ENCODE measurements at places on chromosomes 5 and 9.
A peak's percentile ranks its signal among the peaks of the same experiment; 100 is the strongest.

DNA sequence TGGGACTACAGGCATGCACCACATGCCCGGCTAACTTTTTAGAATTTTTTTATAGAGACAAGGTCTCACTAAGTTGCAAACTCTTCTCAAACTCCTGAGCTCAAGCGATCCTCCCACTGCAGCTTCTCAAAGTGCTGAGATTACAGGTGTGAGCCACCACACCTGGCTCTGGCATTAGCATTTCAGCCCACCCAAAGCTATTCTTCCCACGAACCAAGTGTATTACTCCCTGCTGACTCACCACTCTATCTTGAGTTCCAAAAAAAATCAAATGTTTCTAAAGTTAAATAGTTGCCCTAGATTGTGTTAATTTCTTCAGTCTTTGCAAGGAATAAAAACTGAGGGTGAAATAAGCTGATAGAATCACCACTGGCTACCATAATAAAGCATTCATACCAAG lies 205.5 kb downstream of the ARRDC3 start:
- DNase-seq, result no peak

GRCh38 chr5:150503977-150504620 lies 3.8 kb upstream of the NDST1 start:
- DNase-seq, result no peak

GRCh38 chr9:107276966-107277710 lies 5.9 kb upstream of the RAD23B start:
- DNase-seq, result no peak

GRCh38 chr9:35814106-35814840 lies 569 bp downstream of the HINT2 start:
- peak; percentile 63 for DNase-seq

GRCh38 chr9:110047955-110048402 lies 160.0 kb downstream of the C9orf152 start:
- DNase-seq, result no peak

- no peak for DNase-seq
Observed at GRCh38 chr9:92408747-92409478, 4.5 kb upstream of the OGN start.

DNA sequence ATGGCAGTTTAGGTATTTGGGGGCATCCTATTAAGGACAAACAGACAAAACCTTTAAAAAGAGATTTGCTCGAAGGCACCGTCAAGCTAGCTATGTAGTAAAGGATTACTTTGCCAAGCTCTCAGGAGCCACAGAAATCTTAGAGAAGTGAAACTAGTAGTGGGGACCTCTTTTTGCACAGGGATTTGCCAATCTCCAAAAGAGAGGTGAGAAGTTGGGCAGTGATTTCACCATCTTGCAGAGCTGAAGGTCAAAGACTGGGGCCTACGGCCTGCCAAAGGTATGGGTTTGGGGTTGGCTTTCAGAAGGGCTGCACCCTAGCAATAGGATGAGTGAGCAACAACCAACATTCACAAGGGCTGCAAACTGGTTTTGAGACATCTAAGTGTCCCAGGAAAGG lies 1.6 kb upstream of the FCN1 start:
- no peak for DNase-seq

- DNase-seq, result no peak
Observed at GRCh38 chr5:37773809-37774208, 66.0 kb downstream of the GDNF start.

GRCh38 chr5:6544561-6544935 lies 88.3 kb downstream of the NSUN2 start:
- DNase-seq, result no peak

- DNase-seq, result no peak
Observed at GRCh38 chr5:35780236-35780635, 76.5 kb upstream of the IL7R start.

GRCh38 chr5:108093186-108093585 lies 288.7 kb downstream of the FBXL17 start:
- peak; percentile 4 for DNase-seq

DNA sequence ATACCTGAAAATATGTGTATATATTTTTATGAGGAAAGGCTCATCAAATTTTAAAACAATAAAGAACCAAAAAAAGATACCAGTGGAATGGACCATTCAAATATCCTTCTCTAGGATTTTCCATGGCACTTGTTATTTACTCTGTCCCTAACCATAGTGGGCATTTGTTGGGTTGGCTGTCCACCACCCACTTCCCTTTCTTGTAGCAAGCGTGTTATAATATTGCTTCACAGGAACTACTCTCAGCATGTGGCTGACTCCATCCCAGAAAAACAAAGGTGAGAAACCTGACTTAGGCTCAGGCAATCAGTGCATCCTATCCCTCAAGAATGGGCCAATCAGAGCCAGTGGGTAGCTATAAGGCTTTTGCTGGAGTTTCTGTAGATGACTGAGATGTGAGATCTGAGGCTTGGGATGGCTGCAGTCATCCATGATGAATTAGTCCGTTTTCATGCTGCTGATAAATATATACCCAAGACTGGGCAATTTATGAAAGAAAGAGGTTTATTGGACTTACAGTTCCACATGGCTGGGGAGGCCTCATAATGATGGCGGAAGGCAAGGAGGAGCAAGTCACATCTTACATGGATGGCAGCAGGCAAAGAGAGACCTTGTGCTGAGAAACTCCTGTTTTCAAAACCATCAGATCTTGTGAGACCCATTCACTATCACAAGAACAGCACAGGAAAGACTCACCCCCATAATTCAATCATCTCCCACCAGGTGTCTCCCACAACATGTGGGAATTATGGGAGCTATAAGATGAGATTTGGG lies 17.2 kb downstream of the C5orf63 start:
- DNase-seq, result no peak

DNA sequence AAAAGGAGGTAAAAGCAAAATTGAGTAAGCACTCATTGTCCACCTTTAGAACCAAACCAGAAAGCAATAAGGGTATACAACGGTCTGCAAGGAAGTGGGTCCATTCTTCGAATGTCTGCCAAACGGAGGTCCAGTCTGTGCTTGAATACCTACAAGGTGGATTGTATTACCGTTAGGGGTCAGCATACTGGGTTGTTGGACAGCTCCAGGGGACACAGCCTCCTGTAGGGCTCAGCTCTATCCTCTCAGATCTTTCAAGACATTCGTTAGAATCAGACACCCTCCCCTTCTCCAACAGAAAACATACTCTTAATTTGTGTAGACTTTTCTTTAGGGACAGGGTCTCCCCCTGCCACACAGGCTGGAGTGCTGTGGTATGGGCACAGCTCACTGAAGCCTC lies 5.5 kb downstream of the ASTN2 start:
- DNase-seq, result no peak

DNA sequence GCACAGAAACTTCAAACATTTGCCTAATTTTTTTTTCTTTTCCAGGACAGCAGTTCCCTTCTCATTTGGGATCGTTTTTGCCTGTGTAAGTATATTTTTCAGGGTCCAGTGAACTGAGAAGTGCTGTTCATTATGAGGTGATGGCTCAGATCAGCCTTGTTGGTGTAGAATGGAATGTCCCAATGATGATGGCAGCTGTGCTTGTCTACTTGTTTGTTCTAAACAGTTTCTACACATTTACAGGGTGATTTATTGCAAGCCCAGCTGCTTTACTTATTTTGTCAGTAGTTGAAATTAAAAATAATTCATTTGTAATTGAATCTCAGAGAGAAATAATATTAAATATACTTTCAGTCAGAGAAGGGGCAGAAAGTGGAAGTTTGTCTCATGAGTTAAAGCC lies 337.6 kb upstream of the SEMA6A start:
- no peak for DNase-seq

DNA sequence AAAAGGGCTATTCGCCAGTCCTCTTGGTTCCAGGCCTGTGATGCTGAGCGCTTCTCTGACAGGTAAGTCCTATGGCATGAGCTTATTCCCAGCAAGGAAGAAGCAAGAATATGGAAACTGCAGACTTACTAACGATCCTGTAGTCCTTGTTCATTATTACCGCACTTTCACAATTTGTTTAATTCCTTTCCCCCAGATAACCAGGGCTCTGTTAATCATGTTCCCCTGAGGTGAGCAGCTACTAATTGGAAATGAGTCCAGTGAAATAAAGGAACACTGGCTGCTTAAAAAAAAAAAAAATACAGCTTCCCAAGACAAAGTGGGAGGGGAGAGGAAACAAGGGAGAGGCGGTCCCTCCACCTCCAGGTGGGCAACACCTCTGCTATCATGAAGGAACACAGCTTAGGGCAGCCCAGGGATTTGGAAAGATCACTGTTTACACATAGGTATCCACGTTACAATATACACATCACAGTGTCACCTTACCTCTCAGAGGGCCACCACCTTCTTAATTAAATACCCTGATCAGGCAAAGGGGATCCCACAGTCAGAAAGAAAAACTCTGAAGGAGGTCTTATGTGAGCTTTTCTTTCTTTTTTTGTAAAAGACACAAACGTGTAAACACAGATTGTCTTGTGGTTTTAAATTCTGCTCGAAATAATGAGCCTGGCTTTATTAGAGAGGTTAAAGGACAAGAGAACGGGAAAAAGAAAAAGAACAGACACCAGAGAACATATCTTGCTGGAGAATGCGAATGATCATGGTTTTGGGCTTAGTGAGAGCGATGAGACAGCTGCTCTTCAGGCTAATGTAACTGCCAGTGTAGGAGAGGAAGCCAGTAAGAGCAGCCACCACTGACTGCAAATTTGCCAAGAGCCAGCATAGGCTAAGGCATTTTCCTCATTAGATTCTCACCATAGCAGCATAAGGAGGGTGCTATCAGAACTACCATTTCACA lies 258.6 kb downstream of the CRB2 start:
- no peak for DNase-seq

- DNase-seq, result no peak
Observed at GRCh38 chr9:135616619-135617537, 22.5 kb downstream of the GLT6D1 start.

DNA sequence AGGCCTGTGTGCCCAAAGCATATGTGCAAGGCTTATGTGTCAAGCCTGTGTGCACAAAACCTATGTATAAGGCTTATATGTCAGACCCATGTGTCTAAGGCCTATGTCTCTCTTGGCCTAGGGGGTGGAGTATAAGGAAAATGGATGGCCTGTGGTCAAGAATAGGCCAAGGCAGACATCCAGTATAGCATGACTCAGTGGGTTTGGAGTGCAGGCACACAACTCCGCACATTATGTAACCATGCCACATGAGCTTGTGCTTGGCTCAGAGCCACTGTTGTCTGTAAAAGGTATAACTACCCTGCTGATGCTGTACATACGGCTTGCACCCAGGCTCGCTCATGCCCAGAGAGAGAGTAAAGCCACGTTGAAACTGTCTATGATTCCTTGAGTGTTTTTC lies 626.4 kb upstream of the NUDT12 start:
- DNase-seq, result no peak

DNA sequence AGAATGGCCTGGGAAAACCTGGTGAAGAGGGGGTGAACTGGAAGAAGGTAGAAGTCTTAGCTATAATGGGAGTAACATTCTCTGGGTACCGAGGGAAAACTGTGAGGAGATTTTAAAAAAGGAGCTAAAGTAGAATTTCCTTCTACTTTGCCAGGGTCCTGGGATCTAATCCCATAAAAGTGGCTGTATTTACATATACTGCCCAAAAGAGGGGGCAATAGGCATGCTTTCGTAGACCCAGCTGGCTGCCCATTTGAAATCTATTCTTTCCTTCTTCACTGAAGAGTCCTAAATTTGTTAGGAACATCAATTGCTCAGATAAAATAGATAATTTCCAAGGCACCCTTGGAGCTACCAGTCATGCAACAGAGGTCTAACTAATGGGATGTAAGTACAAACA lies 159.2 kb downstream of the CDC42SE2 start:
- no peak for DNase-seq

- DNase-seq, result no peak
Observed at GRCh38 chr5:73814233-73814846, 188.3 kb downstream of the ARHGEF28 start.

DNA sequence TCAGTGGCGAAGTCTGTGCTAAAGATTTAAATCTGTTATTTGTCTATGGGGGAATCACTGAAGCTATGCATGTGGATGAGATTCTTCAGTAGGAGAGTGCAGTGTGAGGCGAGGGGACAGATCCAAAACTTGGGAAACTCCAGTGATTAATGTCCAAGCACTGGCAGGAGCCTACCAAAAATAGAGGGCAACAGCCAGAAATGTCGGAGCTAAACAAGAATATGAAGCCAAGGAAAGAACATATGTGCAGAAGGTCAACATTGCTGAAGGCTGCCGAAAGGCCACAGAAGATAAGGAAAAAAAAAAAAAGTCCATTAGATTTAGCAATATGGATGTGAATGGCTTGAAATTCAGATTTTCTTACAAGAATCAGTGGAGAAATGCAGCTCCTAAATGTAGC lies 61.8 kb downstream of the C6 start:
- DNase-seq, result no peak

GRCh38 chr5:119319401-119319800 lies 36.4 kb upstream of the TNFAIP8 start:
- no peak for DNase-seq

GRCh38 chr9:18488886-18489285 lies 14.9 kb downstream of the ADAMTSL1 start:
- no peak for DNase-seq

DNA sequence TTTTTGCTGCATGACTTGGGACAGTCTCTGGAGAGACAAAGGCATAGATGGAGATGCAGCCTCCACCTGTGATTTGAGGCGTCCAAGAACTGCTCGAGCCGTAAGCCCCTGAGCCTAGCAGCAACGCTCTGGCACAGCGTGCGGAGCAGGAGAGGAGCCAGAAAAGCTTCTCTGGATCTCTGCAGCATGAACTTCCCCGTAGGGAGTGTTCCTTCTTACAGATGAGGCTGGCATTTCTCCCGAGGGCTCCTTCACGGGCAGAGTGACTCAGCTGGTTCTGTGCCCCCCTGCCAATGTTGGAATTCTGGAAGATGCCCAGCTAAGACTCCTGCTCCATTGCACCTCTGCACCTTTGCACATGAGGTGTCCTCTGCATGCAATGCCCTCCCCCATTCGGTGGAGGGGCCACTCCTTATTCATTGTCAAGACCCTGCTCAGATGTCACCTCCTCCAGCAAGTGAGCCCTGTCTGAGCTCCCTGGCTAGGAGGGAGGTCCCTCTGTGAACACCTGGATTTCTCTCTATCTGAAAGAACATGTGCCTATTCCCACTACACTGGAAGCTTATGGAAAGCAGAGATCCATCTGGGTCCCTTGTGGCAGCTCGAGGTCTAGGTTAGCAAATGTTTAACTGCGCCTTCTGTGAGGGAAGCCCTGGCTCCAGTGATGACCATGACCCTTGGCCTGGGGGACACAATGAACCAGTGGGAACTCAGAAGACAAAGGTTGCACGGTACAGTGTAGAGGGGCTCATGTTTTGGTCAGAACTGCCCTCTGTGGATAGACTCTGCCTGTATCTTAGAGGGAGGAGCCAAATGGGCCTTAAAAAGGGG lies 39.6 kb downstream of the SH3PXD2B start:
- no peak for DNase-seq

- DNase-seq, result no peak
Observed at GRCh38 chr5:133287500-133287899, 235.7 kb downstream of the HSPA4 start.

GRCh38 chr5:99314721-99315120 lies 385.9 kb upstream of the CHD1 start:
- DNase-seq, result no peak

DNA sequence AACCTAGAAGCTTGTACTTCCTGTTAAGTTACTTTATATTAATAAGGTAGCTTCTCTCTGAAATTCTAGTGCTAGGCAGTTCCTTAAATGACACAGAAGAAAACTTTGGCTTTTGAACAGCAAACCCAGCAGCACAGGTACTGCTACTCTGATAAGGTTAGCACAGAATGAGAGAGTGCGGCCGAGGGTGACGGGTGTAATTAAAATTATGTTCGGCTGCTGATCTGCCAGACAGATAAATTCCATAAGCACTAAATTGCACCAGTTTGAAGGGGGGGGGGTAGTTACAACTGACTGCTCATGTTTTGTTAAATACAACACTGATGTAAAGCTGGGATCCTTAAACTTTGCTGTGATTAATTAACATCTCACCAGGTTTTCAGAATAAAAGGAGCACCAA lies 475.1 kb downstream of the SPOCK1 start:
- DNase-seq, result no peak
